GM04504 (cell line): ENCODE measurements at places on chromosomes 6 and 20.

GRCh38 chr6:105499931-105500330 lies 97.0 kb upstream of the PREP start:
- no peak for DNase-seq

DNA sequence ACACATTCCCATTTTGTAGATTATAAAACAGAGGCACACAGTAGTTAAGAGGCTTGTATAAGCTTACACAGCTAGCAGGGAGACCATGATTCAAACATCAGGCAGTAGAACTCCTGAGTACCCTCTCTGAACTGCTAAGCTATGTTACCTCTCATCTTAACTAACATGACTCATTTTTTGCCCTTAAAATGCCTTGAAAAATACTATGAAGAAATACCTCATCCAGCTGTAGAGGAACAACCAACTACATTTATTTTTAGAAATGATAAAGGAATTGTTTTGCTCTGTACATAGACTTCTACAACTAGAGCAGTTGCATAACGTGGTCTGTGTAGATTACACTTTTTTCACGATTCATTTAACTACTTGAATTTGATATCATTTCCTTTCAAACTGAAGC lies 102.1 kb downstream of the FLRT3 start:
- no peak for DNase-seq

DNA sequence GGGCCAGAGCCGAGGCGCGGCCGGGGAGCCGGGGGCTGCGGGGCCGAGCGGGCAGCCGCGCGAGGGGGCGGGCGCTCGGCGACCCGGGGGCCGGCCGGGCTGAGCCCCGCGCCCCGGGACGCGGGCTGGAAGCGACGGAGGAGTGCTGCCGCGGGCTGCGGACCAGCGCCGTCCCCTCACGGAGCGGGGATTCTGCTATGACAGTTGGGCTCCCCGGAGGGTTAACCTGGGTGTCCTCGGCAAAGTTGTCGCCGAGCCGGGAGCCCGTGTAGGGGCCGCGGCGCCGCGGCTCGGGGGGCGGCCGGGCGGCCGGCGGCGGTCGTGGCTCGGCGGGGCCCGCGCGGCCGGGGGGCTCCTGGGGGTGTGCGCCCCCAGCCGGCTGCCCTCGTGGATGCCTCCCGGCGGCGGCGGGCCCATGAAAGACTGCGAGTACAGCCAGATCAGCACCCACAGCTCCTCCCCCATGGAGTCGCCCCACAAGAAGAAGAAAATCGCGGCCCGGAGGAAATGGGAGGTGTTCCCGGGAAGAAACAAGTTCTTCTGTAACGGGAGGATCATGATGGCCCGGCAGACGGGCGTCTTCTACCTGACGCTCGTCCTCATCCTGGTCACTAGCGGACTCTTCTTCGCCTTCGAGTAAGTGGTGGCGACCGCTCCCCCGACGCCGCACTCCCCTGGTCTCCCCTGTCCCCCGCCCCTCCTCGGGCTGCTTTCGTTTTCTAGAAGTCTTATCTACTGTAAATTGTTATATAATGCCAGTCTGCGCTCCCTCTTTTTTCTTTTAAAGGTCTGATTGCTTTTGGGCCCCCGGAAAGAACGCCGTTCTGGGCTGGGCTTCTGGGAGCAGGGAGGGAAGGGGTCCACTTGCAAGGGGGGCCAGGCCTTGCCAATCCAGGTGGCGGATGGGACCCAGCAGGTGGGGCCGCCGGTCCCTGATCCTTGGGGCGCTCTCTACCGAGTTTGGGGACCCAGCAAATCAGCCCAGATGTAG lies 936 bp downstream of the ZDHHC14 start:
- DNase-seq: no peak

DNA sequence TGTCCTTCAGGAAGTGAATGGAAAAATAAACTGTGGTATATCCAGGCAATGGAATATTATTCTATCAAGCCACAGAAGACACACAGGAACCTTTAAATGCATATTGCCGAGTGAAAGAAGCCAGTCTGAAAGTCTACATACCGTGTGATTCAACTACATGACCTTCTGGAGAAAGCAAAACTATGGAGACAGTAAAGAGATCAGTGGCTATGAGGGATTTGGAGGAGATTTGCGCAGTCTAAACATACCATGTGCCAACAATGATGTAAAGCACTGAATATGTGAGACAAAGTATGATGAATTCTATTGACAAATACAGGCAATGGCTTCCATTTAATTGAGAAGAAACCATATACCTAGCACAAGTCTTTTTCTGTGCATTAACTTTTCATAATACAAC lies 518.3 kb upstream of the ZNF337 start:
- no peak for DNase-seq

GRCh38 chr20:46672543-46673148 lies 16.6 kb downstream of the TP53RK start:
- no peak for DNase-seq

- DNase-seq: no peak
Observed at GRCh38 chr6:9927275-9927674, 487.6 kb downstream of the TFAP2A start.

- no peak for DNase-seq
Observed at GRCh38 chr20:64029293-64030117, 6.5 kb upstream of the C20orf204 start.

DNA sequence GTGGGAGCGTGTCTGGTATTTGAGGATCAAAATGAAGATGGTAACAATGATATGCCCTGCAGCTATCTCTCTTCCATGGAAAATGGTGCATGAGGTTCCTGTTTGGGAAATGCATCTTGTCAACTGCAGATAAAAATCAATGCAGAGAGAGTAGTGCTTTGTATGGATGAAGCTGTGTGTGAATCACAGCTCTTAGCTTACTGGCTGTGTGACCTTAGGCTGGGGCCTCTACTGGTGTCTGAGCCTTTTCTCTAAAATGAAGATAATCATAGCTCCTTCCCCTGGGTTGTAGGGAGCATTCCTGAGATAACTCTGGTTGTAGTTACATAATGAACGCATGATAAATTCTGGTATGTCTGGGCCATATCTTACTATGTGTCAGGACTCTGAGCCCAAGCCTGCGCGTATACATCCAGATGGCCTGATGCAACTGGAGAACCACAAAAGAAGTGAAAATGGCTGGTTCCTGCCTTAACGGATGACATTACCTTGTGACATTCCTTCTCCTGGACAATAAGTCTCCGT lies 19.6 kb downstream of the ANGPT4 start:
- no peak for DNase-seq

DNA sequence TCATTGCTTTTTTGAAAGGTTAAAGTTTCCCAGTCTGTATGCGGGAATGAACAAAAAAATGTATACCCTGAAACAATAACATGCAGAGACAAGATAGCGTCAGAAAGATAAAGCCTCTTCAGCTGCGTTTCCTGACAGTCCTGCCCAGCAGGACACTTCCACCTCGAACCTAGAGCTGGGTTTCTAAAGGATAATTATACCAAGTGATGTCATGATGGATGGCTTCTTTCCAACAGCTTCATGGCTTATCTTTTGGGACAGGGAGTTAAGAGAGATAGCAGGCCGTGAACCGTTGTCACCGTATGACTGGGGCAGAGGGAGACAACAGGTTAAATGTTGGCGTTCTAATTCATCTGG lies 267.6 kb upstream of the SGK1 start:
- DNase-seq: no peak

DNA sequence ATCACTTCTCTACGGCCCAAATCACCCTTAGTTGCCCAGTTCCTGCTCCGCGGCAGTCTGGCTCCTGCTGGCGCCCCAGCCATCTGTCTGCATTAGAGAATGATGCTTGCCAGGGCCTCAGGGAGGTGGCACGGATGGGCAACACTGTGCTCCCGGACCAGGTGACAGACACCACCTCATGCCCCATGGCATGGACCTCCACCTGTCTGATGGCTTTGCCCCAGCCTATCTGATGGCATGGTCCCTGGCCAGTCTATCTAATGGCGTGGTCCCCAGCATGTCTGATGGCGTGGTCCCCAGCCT lies 18.8 kb upstream of the MRGBP start:
- no peak for DNase-seq

DNA sequence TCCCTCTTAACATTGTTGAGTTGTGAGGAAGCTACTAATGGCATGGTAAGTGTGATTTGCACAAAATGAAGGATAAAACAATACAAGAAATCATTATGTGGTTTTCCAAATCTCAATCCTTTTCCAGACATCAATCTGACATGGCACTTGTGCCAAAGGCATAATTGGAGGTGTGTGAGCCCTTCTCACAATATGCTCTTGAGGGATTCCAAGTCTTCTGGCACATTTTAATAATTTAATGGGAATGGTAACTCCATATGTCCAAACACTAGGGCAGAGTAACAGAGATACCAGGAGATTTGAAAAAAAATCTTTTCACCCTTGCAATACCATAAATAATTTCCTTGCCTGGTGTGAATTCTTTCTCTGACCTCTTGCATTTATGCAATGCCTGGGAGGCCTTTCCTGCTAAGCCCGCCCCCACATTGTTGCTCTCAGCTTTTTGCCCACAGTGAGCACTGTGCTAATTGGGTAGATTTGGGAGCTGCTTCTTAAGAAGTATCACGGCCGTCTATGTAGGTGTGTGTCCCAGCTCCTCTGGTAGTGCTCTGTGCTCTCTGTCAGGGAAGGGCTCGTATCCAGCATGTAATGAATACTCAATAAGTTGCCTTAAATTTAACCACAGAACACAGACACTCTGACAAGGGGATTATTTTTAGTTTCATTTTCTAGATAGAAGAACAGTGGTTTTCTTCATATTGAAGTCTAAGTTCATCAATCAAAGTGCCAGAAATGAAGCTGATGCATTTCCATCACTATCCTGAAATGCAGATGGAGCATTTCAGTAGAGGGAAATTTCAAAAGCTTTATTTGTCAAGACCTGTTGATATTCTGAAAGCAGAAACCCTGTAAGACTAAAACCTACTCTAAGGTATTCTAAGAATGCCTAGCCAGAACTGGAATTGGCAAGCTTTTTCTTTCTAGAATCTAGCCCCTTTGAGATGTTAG lies 54.4 kb upstream of the CEP85L start:
- DNase-seq: peak; percentile 23

DNA sequence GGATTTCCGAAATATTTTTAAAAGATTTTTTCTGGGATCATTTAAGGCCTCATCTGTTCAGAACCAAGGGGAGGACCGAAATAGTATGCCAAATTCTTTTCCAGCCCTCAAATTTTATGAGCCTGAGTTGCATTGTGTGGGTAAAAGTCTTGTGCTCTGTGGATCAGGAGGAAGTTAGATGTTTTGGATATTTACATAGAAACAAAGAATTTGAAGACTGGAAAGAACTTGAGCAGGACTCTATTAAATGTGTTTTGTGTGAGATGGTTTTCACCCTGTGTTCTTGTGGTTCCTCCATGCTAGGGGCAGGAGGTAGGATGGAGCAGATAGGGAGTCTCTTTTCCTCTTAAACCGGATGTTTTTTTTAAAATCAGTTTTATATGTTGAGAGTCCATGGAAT lies 329.1 kb downstream of the LAMA2 start:
- peak; percentile 68 for DNase-seq

DNA sequence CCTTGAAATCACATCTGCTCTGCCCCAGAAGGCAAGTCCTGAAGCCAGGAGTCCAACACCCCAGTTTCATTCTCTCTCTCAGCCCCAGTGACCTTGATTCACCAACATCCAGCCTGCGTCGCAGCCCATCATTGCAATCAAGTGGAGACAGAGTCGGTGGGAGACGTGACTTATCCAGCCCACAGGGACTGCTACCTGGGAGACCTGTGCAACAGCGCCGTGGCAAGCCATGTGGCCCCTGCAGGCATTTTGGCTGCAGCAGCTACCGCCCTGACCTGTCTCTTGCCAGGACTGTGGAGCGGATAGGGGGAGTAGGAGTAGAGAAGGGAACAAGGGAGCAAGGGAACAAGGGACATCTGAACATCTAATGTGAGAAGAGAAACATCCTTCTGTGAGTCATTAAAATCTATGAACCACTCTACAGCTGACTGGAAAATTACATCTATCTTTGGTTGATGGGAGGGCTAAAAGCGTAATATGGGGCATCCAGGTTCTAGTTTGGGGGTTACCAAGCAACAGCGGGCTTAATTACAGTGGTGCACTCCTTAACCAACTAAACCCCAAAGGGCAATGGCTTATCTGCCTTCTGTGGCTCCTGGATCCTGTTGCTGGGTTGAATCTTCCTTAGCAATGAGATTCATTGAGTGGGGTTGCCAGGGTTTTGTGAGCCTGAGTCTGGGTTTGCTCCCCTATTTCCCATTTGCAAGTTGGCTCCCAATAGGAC lies 2.5 kb downstream of the LY6G6D start:
- DNase-seq: no peak

- peak; percentile 94 for DNase-seq
Observed at GRCh38 chr20:44692932-44693480, 22.2 kb upstream of the CCN5 start.
